SK-N-MC (cell line): ENCODE measurements at places on chromosomes 7 and 10.

GRCh38 chr7:122987463-122987862, 8.0 kb downstream of the TAS2R16 start:
- no peak for DNase-seq

DNA sequence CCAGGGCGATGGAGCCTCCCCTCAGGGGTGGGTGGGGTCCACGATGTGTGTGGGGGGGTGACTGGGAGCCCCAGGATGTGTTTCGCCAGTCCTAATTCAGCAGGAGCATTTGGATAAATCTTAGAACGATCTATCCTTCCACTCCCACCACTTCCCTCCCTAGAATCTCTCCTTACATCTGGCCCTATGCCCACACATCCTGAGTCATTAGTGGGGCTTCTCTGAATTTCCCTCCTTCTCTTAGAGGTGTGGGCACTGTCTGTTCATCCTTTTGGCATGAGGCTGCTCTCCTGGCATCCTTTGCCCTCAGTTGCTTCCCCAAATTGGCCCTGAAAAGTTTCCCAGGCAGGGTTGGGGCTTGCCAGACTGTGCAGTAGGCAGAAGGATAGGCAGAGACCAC, 1.6 kb downstream of the GHRHR start:
- DNase-seq, result no peak

- no peak for DNase-seq
These were observed 139.0 kb downstream of the PAXIP1 start for GRCh38 chr7:154863766-154864522.

DNA sequence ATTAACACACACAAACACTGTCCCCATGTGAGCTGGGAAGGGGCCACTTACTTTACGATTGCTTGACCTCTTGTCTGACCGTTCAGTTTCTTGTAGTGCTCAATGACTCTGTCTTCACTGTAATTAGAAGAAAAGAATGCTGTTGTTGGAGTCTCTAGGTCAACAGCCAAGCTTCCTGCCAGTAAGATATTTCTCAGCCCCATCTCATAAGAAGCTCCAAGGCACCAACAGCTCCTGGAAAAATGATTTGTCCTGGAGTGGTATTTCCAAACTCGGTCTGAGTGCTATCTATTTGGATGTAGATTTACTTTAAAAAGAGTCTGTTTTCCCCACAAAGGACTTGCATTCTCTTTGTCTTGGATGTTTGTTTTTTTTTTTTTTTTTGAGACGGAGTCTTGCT, 153.7 kb downstream of the PRPF18 start:
- DNase-seq, result no peak

DNA sequence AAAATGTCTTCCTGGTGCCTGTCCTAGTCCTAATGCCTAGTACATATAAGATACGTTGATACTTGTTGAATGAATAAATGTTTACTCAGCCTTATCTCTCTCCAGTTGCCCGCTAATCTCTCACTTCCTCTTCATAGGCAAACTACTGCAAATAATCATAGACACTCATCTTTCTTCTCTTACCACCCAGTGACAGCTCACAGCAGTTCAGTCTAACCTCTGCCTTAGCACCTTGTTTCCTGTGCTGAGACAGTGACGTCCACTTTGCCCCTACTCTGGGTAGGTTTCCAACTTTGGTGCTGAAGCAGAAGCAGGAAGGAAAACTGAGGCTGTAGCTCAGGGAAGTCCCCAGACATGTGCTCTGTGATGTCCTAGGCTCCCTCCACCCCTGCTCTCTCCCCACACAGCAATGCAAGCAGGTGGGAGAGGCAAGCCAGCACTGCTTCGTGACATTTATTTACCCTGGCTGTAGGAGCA, 45.5 kb upstream of the RHOBTB1 start:
- no peak for DNase-seq

DNA sequence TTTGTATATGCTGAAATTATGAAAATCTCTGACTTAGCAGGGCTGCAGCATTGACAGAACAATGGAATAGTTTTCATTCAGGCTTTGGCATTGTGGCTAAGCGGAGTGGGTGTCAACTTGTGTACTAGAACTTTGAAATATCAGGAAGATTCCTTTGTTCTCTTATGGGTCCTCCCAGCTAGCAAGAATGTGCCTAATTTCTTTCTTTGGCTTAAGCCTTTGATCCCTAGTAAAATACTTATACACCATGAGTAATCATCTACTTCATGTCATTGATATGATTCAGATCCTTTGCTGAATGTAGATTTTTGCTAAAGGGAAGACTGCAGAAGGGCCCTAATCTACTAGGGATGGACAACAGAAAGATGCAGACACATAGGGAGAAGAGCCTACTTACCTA, 6.2 kb downstream of the AVL9 start:
- no peak for DNase-seq

- DNase-seq, result no peak
These were observed 133.0 kb upstream of the FAM20C start for GRCh38 chr7:59079-60016.
